T-cell (primary cell): ENCODE measurements at places on chromosomes 1 and 21.

GRCh38 chr1:33350611-33351280 is 29.8 kb upstream of the A3GALT2 start:
- H3K27me3 ChIP-seq = no peaks in the 10 kb centered on the region
- H3K4me1 ChIP-seq = peaks cover 29% of the 10 kb centered on the region
- H3K27ac ChIP-seq = no peak overlapping the region

DNA sequence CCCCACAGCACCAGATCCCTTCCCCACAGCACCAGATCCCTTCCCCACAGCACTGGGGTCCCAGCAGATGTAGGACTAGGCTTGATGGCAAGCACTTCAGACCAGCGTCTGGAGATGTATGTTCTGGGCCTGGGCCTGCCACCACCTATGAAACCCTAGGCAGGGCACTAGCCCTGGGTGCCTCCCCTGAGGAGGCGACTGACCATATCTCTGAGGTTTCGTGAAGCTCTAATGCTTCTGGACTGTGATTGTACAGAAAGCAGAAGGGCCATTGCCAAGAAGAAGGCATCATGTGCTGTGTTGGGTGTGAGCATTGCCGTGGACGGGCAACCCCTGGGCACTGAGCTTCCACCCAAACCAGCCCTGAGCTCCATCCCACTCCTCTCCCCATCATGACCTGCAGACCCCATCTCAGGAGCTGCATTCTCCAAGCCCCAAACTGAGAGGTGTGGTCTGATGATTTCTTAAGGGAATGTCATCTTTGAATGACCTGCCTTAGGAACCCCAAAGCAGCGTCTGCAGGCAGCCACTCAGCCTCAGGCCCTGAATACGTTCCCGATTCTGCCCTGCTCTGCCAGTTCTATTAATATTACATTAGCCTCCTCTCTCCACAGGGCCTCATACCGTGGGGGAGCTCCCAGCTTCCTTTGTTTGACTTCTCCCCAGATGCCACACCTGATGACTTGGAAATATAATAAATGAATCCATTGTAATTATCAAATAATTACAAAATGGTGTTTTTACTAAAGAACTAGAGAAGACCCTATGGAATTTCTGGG is 163.4 kb downstream of the TRIM33 start:
- no peak overlapping the region for H3K4me3 ChIP-seq
- no peak overlapping the region for H3K27ac ChIP-seq
- no peaks in the 10 kb centered on the region for H3K27me3 ChIP-seq
- no peaks in the 10 kb centered on the region for H3K36me3 ChIP-seq

DNA sequence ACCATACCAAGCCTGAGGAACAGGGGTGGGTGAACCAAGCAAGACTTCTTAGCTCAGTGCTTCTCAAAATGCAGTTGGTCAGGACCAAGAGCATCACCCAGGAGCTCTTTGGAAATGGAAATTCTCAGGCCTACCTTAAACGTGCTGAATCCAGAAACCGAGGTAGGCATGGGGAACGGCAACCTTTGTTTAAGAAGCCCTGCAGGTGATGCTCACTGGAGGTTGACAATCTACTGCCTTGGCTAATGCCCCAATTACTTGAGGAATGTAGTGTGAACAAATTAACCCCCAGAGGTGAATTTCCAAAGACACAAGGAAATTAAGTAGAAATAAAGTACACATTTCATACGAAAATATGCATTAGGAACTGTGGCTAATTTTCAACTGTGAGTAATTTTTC is 5.3 kb downstream of the PTPN14 start:
- H3K36me3 ChIP-seq = no peaks in the 10 kb centered on the region
- DNase-seq = no peak
- no peak overlapping the region for H3K27ac ChIP-seq
- H3K4me1 ChIP-seq = peaks cover 2% of the 10 kb centered on the region

DNA sequence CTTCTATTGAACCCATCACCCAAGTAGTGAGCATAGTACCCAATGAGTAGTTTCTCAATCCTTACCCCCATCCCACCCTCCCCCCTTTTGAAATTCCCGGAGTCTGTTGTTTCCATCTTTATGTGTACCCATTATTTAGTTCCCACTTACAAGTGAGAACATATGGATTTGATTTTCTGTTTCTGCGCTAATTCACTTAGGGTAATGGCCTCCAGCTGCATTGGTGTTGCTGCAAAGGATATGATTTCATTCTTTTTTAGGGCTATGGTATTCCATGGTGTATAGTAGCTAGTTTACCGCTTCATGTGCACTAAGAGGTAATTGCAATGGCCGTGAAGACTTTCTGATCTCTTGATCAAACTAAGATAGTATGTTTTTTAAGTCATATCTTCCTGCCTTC is 107.5 kb upstream of the SERTAD4 start:
- H3K27me3 ChIP-seq = no peaks in the 10 kb centered on the region
- no peak overlapping the region for H3K27ac ChIP-seq
- H3K4me1 ChIP-seq = no peaks in the 10 kb centered on the region
- no peak for DNase-seq
- no peaks in the 10 kb centered on the region for H3K36me3 ChIP-seq
- H3K4me3 ChIP-seq = no peak overlapping the region

DNA sequence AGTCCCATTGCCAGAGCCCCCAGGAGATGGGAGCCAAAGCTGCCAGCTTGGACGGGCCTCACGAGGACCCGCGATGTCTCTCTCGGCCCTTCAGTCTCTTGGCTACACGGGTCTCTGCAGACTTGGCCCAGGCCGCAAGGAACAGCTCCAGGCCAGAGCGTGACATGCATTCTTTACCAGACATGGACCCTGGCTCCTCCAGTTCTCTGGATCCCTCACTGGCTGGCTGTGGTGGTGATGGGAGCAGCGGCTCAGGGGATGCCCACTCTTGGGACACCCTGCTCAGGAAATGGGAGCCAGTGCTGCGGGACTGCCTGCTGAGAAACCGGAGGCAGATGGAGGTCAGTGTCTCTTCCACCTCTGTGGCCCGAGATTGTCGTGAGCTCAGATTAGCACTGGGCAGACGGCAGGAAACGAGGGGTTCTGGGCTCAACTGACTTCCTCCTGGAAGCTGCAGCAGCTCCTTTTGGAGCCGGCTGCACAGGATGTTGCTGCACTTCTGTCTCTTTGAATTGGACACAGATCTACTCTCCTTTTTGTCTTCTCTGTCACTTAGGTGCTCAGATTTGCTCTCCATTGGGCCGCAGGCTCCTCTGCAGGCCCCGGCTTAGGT is 68.0 kb downstream of the DISC1 start:
- DNase-seq = no peak
- H3K4me1 ChIP-seq = no peaks in the 10 kb centered on the region
- H3K27me3 ChIP-seq = no peaks in the 10 kb centered on the region
- H3K4me3 ChIP-seq = no peak overlapping the region
- H3K27ac ChIP-seq = no peak overlapping the region

DNA sequence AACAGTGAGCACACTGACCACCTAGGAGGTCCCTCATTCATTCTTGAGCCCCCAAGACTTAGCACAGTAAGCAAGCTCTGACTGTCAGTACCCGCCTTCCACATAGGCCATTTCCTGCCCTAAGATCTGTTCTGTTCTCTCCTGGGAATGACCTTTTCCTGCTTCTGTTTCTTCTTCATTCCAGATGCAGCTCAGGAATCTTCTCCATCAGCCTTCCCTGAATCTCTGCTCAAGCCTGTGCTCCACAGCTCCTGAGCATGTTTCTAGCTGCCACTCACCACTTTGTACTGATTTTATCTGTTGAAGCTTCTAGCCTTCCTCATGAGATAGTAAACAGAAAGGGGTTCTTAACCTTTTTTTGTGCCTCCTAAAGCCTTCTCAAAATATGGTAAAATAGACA is 56.6 kb downstream of the ZNF281 start:
- H3K27me3 ChIP-seq = no peaks in the 10 kb centered on the region
- no peak overlapping the region for H3K27ac ChIP-seq
- no peaks in the 10 kb centered on the region for H3K36me3 ChIP-seq
- DNase-seq = no peak
- H3K4me3 ChIP-seq = no peak overlapping the region
